ENCODE measurements at places on chromosomes 2 and 18. TPM values are rescaled to one million over a fixed set of nuclear protein-coding genes. Genes with fewer than 3 reads are reported as not detected.

Gene CKAP2L
- total RNA-seq, result 0.23 TPM

Gene NDC80
- total RNA-seq, result 0.17 TPM

Gene ERMN
- total RNA-seq, result under 0.01 TPM

- DNase-seq, result no peak
Observed at GRCh38 chr2:119641562-119642258, 37.3 kb upstream of the TMEM177 start.

- DNase-seq, result no peak
Observed at GRCh38 chr2:153953761-153954160, 82.0 kb downstream of the GALNT13 start.

DNA sequence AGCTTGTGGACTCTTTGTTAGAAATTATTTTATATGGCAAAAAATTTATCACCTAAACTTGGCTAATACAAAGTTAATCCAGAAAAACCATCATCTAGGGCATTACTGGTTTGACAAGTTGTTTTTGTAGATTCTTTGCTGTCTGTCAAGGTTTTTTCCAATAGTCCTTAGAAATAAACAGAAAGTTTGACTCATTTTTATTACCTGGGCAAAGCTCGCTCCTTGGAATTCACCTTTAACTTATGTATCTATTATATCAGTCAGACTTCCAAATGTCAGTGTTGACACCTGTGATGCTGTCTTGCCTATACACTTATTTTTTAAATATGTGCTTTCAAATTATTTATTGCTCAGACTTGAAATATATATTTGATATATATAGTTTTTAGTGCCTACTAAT is 21.7 kb downstream of the LAMA3 start:
- no peak for DNase-seq

GRCh38 chr2:239188536-239188935 is 212.3 kb downstream of the HDAC4 start:
- DNase-seq, result no peak
